NCI-H2081 (cell line): ENCODE measurements at places on chromosomes 6 and 20.

GRCh38 chr20:57996936-57997890 lies 231.2 kb downstream of the ANKRD60 start:
- DNase-seq = no peak

GRCh38 chr6:13611715-13612114 lies 3.4 kb upstream of the NOL7 start:
- no peak for DNase-seq

- no peak for DNase-seq
Observed at GRCh38 chr20:51503376-51503775, 39.1 kb downstream of the NFATC2 start.

- DNase-seq = no peak
Observed at GRCh38 chr20:20505554-20505953, 137.7 kb downstream of the INSM1 start.

- no peak for DNase-seq
Observed at GRCh38 chr6:107679457-107679856, 144.7 kb downstream of the SCML4 start.
